Stimulated activated CD4-positive, alpha-beta T cell treated with anti-CD3 and anti-CD28 coated beads, Interleukin-1b, Interleukin-23, amount 100 ng/mL, for 4 hours (primary cell): ENCODE measurements at places on chromosomes 6 and 20.

DNA sequence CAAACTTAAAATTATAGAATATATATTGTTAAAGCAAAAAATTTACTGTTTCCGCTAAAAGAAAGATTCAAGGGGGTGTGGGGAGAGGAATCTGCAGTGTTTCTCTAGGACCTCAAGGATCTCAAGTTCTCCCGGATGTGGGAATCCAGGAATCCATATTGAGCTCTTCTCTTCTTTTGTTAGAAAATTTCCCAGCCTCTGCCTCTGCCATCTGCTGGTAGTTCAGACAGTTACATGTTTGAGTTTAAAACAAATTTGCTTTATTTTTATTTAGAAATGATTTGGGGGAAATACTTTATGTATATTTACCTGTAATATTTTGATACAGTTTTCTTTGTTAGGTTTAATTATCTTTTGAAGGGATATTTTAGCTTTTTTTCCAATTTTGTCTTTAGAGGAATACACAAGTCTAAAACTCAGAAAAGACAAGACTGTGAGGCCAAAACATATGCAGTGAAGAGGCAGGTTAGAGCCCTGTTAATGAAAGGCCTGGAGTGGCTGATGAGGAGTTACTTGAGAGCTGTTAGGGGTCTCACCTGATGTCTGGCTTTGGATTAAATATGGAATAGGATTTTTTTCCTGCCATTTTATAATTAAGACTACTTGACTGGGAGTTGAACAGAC is 268.8 kb downstream of the ARID1B start:
- no peak for DNase-seq

DNA sequence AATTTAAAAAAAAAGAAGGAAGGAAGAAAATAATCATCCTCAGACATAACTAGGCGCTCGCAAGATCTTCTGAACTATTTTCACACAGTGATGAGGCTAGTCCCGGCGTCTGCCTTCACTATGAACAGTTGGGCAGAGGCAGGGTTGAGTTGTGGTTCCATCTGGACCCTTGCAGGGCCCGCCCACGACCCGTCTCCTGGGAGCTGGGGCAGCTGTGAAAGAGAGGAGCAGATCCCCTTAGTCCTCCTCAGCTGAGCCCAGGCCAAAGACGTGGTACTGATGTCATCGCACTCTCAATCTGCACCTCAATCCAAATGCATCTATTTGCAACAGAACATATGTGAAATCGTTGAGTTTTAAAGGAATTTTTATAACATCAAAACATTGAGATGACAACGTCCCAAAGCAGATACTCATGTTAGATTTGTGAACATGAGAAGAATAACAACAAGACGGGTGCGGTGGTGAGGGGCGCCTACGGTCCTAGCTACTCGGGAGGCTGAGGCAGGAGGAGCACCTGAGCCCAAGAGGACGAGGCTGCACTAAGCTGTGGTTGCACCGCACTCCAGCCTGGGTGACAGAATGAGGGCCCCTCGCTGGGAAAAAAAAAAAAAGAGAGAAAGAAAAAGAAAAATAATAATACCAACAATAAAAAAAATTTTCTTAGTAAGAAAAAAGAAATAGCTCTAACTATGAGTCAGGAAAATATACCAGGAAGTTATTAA is 15.3 kb downstream of the TCFL5 start:
- DNase-seq, result no peak

GRCh38 chr6:110493253-110493800 is 16.9 kb upstream of the SLC22A16 start:
- no peak for DNase-seq

DNA sequence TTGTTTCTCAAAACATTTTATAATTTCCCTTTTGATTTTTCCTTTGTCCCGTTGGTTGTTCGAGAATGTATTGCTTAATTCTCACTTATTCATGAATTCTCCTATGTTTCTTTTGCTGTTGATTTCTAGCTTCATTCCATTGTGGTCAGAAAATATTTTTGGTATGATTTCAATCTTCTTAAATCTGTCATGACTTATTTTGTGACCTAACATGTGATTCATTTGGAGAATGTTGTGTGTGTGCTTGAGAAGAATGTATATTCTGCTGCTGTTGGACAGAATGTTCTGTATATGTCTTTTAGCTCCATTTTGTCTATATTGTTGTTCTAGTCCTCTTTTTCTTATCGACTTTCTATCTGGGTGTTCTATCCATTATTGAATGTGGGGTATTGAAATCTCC is 286.2 kb upstream of the RNF217 start:
- DNase-seq, result no peak

DNA sequence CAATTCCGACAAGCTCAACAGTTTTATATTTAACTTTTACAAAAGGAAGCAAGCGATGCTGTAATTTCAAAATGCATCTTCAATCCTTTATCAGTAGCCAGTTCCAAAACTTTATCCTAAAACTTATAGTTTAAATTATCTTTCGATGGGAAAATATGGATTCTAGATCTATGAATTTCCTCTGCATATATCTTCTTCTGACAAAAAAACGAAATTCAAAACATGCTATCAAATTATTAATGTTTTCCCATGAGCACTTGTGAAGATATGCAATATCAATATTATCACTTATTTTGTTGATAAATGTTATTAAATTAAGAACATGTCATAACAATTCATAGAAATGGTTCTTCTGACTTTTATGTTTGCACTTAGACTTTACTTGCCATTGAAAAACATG is 2.3 kb downstream of the NCR2 start:
- DNase-seq, result no peak

DNA sequence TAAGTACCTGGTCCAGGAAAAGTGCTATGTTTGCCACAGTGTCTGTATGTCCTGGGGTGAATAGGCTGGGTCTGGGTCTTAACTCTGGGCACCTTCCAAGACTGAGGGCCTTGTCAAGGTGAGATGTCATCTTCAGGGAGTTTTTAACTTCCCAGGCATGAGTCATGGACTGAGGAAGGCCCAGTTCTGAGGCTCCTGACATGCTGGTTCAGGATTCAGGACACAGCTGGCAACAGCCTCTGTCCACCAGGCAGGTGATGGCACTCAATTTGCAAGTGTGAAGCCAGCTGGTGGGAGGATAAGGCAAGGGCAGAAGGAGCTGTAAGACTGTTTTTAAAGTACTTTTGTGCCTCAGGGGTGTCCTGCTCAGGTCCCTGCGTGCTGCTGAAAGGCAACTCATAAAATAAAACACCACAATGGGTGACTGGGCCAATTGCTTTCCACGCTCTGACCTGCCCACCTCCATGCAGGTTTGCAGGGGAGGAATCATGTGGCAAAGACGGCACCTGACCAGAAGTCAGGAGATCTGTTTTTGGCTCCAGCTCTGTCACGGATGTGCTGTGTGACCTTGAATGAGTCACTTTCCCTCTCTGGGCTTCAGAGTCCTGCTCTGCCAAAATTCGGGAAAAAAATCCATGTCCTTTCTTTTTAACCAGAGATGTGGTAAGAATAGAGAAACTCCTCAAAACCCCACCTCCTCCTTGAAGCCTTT is 4.9 kb upstream of the PACSIN1 start:
- no peak for DNase-seq

DNA sequence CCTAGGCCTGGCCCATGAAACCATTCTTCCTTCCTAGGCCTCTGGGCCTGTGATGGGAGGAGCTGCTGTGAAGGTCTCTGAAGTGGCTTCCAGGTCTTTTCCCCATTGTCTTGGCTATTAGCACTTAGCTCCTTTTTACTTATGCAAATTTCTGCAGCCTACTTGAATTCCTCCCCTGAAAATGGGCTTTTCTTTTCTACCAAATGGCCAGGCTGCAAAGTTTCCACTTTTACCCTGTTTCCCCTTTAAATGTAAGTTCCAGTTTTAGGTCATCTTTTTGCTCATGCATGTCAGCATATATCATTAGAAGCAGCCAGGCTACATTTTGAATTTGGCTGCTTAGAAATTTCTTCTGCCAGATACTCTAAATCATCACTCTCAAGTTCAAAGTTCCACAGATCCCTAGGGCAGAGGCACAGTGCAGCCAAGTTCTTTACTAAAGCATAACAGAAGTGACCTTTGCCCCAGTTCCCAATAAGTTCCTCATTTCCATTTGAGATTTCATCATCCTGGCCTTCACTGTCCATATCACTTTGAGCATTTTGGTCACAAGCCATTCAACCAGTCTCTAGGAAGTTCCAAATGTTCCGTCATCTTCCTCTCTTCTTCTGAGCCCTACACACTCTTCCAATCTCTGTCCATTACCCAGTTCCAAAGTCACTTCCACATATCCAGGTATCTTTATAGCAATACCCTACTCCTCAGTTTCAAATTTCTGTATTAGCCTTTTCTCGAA is 71.9 kb downstream of the TBC1D7 start:
- no peak for DNase-seq

- no peak for DNase-seq
Observed at GRCh38 chr20:16030253-16030652, 543.0 kb downstream of the KIF16B start.

GRCh38 chr6:147911057-147911456 is 402.6 kb downstream of the SAMD5 start:
- no peak for DNase-seq

GRCh38 chr20:19981031-19981451 is 36.1 kb upstream of the NAA20 start:
- DNase-seq, result no peak

DNA sequence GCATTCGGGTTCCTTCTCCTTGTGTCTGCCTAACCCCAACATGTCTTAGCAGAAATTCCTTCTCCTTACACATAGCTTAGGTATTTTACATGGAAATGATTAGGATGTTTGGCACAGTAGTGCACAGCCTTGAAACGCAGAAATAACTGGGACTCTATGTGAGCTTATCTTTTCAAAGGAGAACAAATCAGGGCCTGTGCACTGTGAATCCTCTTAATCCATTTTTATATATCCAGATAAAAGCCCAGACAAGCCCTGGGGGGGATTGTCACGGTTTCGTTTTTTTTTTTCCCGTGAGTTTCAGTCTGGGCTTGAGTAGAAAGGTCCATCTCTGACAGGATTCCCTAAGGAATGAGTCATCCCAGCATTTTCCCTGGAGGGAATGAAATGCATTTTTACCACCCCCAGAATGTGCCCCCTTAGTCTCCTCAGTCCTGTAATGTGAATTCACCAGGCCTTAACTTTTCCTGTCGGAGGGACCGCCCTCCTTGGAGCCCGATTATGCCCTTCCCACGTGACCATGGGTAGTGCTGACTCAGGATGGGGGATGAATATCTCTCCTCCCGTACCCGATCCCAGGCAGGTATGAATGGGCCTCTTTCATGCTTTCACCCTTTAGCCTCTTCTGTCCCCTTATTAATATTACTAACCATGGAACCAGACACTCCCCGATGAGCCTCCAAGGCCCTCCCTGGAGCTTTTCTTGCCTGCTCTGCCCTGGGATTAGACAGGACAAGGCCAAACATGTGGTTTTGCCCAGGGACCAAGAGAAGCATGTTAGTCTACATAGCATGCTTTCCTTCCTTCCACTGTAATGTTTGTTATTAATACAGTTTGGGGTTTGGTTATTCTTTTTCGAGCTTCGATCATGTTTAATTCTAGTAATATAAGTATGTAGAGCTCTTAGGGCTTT is 23.9 kb upstream of the NAA20 start:
- DNase-seq, result no peak

DNA sequence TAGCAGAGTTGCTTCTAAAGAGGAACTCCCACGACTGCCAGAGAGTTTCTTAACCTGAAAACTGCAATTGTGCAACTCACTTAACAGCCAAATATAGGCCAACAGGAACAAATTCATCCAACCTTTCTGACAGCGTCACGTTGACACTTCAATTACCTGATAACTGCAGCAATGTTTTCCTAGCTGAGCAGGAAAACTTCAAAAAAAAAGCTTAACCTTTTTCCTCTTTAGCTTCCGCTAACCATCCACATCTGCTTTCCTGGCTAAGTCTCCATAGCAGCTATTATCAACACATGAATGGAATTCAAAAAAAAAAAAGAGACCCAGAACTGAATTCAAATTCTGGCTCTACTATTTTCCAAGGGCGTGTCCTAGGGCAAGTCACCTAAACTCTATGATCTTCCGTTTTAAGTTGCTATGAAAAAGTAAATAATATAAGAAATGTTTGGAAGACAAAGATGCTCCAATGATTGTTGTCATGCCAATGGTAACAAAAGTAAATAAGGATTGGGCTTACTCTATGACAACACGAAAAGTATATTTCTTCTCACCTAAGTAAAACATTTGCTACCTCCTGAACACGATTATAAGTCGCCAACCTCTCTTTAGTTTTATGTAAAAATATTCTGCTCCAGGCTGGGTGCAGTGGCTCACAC is 524.6 kb upstream of the JARID2 start:
- DNase-seq, result no peak

DNA sequence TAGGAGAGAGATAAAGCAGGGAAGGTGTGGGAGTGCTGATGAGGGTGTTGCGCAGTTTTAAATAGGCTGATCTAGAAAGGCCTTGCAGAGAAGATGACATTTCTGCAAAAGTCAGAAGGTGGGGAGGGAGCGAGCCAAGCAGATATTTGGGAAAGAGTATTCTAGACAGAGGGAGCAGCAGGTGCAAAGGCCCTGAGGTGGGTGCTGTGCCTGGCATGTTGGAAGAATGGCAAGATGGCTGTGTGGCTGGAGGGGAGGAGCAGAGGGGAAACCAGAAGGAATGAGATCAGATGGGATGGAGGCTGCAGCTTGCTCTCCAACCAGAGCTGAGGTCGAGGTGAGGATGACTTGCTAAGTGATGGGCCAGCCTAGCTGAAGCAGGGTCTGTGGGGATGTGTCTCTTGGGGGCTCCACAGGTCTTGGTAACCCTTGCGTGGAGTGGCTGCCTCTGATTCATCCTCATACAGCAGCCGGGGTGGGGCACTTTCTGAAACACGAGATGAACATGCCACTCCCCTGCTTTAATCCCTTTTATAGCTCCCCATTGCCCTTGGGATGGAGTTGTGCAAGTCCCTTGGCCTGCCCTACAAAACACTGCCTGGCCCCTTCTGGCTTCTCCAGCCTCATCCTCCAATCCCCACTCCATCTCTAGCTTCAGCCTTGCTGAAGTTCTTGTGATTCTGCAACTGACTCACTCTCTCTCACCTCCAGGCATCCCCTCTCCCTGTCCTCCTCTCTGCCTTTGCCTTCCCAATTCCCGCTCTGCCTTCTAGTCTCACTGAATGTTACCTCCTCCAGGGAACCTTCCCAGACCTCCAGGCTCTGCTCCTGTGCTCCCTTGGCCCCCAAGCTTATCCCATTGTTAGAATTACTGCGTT is 94.1 kb downstream of the CDH22 start:
- DNase-seq, result no peak

DNA sequence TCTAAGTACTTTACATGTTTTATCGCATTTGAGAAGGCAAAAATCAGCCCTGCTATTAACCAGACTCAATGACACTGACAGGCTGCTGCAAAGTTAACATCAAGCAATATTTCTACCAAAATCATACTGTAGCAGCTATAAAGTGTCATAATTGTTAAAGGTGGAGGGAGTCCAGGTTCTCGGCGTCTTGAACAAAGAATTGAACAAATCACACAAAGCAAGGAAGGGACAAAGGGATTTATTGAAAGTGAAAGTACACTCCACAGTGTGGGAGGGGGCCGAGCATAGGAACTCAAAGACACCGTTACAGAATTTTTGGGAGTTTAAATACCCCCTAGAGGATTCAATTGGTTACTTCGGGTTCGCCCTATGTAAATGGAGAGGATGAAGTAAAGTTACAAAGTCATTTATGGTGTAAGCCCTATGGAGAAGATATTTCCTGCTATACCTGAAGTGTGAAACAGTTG is 12.9 kb upstream of the ZNF391 start:
- DNase-seq, result no peak
